ENCODE measurements at places on chromosomes 12 and 14. TPM values are rescaled to one million over a fixed set of nuclear protein-coding genes. Genes with fewer than 3 reads are reported as not detected.

The CD69 gene
- 12.4 TPM for polyA plus RNA-seq

The SLC25A21 gene
- polyA plus RNA-seq: not detected

The MLXIP gene
- polyA plus RNA-seq: 4.6 TPM

The CCDC177 gene
- polyA plus RNA-seq: not detected

The BICDL1 gene
- polyA plus RNA-seq: not detected

The RFX4 gene
- polyA plus RNA-seq: not detected

The UNG gene
- 1.1 TPM for polyA plus RNA-seq

The BCL2L2 gene
- 10.3 TPM for polyA plus RNA-seq

The DDN gene
- not detected for polyA plus RNA-seq

The RNASE1 gene
- polyA plus RNA-seq: 2.1 TPM

The TSPAN11 gene
- not detected for polyA plus RNA-seq

The DNAH10 gene
- not detected for polyA plus RNA-seq

The EPYC gene
- polyA plus RNA-seq: not detected

The TAS2R8 gene
- polyA plus RNA-seq: not detected

The LRRC9 gene
- not detected for polyA plus RNA-seq

Measured in CD14-positive monocyte (primary cell).